ENCODE measurements at places on chromosomes 3 and 15.

- no peak for DNase-seq
Observed at GRCh38 chr15:49135342-49135857, 20.0 kb downstream of the COPS2 start.

DNA sequence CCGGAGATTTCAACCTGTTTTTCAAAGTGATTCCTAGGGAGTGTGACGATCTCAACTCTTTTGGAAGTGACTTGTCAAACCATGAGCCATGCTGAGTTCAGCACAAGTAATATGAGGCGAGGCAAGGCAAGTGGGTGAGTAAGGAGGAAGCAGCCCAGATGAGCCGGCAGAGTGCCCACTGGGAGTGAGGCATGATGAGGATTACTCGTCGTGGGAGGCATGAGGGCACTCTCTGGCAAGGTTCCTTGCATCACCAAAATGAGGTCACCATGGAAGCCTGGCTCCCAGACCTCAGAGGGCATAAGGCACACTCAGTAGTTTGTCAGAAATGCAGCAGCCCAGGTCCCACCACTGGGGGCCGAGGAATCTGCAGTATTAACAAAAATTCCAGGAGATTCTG is 636.1 kb downstream of the MAGI1 start:
- DNase-seq: no peak

DNA sequence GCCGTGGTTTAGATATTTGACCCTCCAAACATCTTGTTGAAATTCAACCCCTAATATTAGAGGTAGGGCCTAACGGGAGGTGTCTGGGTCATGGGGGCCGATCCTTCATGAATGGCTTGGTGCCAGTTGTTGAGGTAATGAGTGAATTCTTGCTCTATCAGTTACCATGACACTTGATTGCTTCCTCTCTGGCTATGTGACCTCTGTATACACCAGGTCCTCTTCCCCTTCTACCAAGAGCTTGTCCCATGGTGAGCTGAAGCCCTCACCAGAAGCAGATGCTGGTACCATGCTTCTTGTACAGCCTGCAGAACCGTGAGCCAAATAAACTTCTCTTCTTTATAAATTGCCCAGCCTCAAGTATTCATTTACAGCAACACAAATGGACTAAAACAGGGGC is 41.8 kb upstream of the TIPARP start:
- no peak for DNase-seq

- DNase-seq: no peak
Observed at GRCh38 chr3:137121704-137122314, 164.0 kb downstream of the IL20RB start.

DNA sequence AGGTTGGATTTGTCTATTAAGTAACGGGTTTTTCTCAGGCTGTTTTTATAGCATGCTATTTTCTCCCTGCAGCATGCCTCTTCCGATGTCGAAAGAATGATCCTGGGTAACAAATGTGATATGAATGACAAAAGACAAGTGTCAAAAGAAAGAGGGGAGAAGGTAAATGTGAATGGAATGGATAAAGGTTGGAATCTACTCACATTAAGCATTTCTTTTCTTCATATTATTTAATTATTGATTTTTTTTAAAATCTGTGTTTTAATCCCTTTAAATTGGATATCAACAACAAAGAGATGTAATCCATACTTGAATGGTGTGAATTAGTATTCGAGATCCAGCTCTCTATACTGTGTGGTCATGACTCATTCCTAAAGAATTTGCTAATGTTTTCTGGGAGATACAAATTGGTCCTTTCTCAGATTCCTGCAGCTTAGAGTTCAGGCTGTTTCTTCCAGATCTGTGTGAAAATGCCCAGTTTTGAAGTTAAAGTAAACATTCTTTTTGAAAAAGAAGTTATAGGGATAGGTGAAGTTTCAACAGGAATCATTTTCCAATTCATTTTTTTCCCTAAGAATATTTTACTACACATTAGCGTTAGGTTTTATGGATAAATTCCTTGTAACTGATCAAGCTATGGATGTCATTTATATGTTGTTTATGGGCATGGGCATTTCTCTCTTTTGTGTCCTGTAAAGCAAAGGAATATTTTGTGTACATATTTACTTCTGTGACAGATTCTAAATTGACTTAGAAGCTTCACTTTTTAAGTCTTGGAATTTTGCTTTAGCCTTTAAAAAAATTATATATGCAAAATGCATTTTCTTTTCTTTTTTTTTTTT is 20.8 kb upstream of the APH1B start:
- DNase-seq: no peak

DNA sequence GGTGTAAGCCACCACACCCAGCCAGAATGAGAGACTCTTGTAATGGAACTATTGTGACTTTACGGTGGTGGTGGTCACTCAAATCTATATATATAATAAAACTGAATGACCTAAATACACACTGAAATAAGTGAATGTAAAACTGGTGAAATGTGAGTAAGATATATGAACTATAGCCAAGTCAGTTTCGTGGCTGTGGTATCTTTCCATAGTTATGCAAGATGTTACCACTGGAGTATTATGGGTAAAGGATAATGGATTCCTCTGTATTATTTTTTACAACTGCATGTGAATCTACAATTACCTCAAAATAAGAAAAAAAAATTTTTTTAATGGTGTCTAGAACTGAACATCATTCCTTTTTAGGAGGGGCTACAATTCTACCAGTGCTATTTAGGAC is 21.9 kb downstream of the PIK3CB start:
- no peak for DNase-seq

DNA sequence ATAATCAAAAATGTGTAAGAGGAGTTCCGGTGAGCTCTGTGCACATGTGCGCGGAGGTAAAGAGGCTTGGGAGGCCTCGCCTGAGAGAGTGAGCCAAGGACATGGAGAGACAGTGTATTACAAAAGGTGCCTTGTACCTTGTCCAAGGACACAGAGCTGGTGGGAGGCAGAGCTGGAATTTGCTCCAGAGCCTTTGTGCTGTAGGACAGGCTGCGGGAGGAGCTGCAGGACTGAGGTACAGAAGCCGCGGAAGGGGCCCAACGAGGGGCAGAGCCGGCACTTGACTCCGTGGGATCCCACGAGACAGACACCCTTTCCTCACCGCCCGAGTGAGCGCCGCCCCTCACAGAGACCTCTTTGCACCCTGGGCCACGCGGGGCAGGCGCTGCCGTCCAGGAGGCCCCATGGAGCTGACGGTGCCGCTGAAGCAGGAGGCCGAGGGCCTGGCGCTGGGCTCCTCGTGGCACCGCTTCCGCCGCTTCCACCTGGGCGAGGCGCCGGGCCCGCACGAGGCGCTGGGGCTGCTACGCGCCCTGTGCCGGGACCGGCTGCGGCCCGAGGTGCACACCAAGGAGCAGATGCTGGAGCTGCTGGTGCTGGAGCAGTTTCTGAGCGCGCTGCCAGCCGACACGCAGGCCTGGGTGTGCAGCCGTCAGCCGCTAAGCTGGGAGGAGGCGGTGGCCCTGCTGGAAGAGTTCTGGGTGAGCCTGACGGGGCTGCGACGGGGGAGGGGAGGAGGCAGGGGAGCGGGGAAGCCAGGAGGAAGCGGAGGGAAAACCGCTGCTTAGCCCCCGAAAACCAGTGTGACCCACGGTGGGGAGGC is 68.7 kb downstream of the SLTM start:
- no peak for DNase-seq

- DNase-seq: no peak
Observed at GRCh38 chr3:146537603-146538002, 6.8 kb downstream of the PLSCR1 start.

- DNase-seq: no peak
Observed at GRCh38 chr3:37694284-37694675, 167.4 kb upstream of the CTDSPL start.

- no peak for DNase-seq
Observed at GRCh38 chr3:140603766-140604165, 74.1 kb upstream of the TRIM42 start.

DNA sequence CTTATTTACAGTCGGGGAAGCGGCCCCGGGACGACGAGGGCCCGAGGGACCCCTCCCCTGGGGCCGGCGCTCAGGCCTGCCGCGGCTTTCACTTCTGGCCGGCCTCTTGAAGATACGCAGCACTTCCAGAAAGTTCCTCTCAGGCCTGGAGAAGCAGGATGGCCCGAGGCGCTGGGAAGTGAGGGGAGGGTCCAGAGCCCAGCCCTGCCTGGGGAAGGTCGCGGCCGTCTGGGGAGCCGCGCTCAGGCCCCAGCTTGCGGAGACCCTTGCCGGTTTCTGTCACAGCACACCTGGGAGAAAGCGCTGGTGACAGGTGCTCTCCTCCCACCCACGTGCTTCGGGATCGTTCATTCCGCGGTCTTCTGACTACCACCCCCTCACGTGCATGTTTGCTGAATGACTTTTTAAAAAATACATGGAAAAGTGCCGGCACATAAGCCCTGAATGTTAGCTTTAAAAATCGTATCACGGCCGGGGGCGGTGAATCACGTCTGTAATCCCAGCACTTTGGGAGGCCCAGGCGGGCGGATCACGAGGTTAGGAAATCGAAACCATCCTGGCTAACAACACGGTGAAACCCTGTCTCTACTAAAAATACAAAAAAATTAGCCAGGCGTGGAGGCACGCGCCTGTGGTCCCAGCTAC is 727 bp upstream of the TM2D3 start:
- no peak for DNase-seq

GRCh38 chr3:177079684-177080083 is 117.6 kb downstream of the TBL1XR1 start:
- no peak for DNase-seq

DNA sequence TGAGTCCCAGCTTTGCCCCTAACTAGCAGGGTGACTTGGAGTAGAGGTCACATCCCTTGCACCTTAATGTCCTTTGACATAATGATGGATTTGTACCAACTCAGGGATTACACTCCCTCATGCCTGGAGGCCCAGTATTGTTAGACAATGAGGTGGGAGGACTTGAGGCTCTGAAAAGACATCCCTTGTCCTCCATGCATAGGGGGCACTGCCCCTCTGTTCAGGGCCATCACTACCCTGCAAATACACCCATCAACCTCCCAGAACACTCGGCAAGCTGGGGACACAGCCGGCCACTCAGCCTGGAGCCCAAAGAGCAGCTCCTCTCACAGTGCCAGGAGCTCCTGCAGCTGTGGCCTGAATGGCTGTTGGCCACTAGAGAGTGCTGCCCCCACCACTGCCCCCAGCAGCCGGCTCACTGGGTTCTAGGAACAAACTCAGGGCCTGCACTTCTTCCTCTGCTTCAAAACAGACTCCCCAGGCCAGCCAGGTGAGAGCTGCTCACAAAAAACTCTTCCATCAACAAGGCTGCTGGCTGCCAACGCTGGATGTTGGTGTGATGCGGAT is 90.2 kb downstream of the GABRB3 start:
- no peak for DNase-seq

- DNase-seq: no peak
Observed at GRCh38 chr15:82986442-82986780, 401 bp downstream of the RAMAC start.

- DNase-seq: peak; percentile 65
Observed at GRCh38 chr15:63860155-63860554, 26.4 kb upstream of the HERC1 start.

GRCh38 chr3:10888518-10889090 is 72.6 kb downstream of the SLC6A11 start:
- DNase-seq: no peak

GRCh38 chr15:23835953-23836352 is 148.8 kb upstream of the NDN start:
- DNase-seq: no peak

GRCh38 chr3:56233742-56234141 is 234.5 kb downstream of the ERC2 start:
- DNase-seq: no peak

- no peak for DNase-seq
Observed at GRCh38 chr3:149291178-149291577, 42.3 kb downstream of the TM4SF18 start.

- DNase-seq: no peak
Observed at GRCh38 chr15:75030424-75030823, 7.0 kb downstream of the PPCDC start.

- no peak for DNase-seq
Observed at GRCh38 chr3:152843955-152844354, 9.0 kb downstream of the P2RY1 start.

DNA sequence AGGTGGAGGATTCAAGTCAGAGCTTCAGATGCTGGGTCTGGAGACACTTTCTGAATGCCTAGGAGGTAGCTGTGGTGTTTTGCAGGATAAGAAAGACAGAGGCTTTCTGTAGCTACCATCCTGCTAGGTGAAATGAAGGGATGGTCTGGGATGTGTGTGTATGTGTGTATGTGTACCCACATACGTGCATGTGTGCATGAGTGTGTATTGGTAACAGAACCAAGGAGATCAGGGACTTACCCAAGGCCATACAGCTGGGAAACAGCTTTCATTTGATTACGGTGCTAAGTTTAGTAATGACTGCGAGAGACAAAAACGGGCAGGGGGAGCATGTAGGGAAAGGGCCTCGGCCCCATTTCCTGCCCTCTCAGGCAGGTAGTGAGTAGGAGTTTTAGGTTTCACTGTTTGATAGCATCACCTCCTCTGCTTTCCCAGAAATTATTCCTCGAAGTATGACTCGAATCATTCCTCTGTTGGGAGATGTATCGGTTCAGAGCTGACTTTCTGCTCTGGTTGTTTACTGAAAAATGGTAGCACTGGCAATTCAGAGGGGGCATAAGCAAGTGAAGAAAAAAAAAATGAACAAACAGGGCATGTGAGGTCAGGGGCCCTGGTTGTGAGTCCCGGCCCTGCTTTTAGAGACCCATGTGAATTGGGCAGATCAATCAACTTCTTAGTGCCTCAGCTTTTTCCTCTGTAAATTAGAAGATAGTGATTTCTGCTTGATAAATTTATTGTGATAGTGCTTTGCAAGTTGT is 130.7 kb downstream of the LPP start:
- DNase-seq: peak; percentile 13

DNA sequence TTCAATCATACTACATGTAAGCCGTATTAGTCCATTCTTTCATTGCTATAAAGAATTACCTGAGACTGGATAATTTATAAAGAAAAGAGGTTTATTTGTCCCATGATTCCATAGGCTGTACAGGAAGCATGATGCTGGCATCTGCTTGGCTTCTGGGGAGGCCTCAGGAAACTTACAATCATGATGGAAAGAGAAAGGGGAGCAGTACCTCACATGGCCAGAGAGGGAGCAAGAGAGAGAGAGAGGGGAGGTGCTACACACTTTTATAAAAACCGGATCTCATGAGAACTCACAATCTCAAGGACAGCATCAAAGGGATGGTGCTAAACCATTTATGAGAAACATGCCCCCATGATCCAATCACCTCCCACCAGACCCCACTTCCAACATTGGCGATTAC is 14.3 kb upstream of the CLASP2 start:
- no peak for DNase-seq

DNA sequence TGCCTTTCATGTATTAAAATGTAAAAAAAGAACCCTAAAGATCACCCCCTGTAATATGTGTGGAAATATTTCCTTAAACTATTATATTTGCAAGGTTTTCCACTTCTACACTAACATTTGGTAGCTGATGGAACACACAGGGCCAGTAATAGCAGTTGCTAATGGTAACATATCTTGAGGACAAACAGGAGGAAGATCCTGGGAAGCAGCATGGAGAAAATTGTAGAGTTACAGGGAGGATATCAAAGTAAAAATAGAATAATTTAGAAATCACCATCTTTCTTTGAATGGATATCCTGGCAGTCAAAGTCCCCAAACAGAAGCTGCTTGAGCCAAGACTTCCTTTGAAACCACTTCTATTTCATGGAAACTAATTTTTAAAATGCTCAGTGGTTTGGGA is 29.5 kb upstream of the OSTN start:
- no peak for DNase-seq
